ENCODE measurements at places on chromosomes 3 and 15.

DNA sequence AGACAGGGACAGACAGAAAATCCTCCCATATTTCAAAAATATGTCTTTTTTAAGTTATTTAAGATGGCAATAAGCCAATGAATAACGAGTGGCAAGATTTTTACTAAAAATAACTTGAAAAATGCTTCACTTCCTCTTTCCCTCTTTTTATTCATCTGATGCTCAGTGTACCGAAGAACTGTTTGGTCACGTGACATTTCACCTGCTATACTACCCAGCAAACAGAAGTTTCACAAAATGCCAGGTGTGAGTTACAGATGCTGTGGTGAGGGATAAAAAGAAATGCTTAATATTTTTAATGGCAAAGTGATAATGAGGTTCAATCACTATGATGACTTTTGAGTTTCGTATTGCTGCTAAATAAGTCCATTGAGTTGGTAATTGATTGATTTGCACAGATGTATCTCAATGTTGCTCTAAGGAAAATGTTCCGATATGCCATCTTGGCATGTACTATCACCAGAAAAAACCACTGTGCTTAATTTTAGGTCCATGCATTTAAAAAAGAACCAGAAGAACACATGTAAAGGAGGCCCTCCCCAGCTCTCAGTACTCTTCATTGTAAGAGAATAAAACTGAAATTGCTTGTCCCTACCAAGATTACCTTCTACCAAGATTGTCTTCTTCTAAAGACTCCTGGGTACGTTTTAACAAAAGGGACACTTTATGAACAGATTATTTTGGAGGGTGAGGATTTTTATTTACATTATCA is 26.0 kb upstream of the SEC62 start:
- DNase-seq, result no peak

- no peak for DNase-seq
These were observed 5.8 kb downstream of the TLE3 start for GRCh38 chr15:70091726-70092463.

DNA sequence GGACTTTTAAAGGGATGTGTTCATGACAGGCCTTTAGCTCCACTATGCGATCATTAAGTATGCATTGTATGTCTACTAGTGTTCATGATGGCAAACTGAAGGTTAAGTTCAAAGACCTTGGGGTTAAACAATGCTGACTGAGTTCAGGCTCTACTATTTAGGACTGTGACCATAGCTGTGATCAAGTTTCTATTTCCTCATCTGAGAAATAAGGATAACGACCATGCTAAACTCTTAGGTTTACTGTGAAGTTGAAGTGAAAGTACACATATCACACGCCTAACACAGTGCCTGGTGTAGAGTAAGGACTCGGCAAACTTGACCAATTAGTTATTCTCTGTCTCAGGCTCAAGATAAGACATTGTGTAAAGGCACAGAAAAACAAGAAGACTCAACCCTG is 243.2 kb downstream of the MBNL1 start:
- DNase-seq, result no peak

DNA sequence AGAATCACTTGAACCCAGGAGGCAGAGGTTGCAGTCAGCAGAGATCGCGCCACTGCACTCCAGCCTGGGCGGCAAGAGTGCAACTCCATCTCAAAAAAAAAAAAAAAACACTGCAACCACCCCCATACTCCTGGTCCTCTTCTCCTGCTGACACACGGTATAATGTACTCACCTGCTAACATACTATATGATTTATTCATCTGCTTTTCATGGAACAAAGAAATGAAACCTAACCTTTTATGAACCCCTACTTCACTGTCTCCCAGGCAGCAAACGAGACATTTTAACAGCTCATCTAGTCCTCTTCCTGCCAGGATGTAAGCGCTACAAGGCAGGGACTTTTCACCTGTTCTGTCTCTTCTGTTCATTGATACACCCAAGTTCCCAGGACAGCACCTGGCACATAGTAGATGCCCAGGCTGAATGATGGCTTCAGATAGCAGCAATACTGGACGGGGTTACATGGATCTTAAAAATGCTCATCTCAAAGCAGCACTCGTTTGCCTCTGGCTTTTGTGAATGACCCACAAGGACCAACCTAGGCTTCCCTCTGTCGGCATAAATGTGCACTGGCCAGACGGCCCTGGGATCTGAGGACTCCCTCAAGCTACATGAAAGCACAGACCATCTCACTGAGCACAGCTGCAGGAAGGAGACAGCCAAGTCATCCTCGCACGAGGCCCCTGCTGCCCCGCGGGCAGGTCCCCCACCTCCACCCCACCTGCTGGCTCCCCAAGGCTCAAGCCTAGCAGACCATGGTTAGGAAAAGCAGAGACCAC is 20.3 kb downstream of the XXYLT1 start:
- DNase-seq, result no peak

- DNase-seq, result no peak
These were observed 165.6 kb downstream of the GMNC start for GRCh38 chr3:190696777-190697501.

GRCh38 chr3:115961380-115961779 is 338.1 kb downstream of the GAP43 start:
- DNase-seq, result no peak

GRCh38 chr3:14262212-14262611 is 83.6 kb downstream of the LSM3 start:
- DNase-seq, result no peak

- no peak for DNase-seq
These were observed 120.9 kb downstream of the ATP10A start for GRCh38 chr15:25742041-25742730.

- DNase-seq, result no peak
These were observed 47.2 kb downstream of the SLC12A8 start for GRCh38 chr3:125165189-125165947.

DNA sequence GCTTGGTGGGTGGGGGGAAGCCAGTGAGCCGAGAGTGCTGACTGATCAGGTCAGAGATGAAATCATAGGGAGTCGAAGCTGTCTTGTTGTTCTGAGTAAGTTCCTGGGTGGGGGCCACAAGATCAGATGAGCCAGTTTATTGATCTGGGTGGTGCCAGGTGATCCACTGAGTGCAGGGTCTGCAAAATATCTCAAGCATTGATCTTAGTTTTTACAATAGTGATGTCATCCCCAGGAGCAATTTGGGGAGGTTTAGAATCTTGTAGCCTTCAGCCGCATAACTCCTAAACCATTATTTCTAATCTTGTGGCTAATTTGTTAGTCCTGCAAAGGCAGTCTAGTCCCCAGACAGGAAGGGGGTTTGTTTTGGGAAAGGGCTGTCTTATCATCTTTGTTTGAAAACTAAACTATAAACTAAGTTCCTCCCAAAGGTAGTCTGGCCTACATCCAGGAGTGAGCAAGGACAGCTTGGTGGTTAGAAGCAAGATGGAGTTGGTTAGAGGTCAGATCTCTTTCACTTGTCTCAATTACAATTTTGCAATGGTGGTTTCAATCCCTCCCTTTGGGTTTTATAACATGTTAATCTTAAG is 18.7 kb upstream of the MTMR14 start:
- DNase-seq, result no peak

GRCh38 chr3:43353923-43354670 is 67.8 kb downstream of the SNRK start:
- DNase-seq, result no peak

DNA sequence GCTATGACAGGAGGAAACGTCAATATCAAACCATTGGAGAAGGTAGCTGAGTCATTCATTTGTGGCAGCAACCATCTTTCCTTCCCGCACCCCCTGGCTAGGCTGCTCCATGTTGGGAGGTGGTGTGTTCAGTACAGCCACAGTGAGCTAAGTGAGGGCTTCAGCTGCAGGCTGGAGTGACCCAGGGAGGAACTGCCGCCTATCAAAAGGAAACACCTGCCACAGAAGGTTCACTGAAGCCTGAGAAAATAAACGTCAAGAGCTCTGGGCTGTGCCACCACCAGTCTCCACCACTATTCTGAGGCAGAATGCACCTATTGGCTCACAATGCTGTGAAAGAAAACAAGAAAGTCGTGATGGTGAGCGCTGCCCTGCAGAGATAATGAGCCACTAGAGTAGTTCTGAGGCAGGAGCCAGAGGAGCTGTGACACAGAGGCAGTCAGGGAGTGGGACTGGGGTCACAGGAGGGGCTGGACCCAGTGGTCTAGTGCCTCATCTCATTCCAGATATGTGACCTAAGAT is 34.8 kb upstream of the CD47 start:
- DNase-seq, result no peak

DNA sequence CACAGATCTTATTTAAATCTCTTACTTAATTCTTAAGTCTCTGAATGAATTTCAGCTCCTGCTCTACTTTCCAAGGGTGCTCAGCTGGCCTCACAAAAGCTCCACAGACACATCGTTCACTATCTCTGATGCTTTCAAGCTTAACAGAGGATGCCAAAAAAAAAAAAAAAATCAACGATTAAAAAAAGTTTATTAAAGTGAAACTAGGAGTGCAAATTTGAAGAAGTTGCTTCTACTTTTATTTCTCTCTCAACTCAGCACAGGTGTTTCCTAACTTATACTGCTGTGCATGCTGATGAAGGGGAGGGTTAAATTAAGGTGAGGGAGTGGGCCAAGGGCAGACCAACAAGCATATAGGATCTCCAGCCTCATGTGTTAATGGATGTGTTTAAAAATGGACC is 157.2 kb downstream of the TIGIT start:
- no peak for DNase-seq

DNA sequence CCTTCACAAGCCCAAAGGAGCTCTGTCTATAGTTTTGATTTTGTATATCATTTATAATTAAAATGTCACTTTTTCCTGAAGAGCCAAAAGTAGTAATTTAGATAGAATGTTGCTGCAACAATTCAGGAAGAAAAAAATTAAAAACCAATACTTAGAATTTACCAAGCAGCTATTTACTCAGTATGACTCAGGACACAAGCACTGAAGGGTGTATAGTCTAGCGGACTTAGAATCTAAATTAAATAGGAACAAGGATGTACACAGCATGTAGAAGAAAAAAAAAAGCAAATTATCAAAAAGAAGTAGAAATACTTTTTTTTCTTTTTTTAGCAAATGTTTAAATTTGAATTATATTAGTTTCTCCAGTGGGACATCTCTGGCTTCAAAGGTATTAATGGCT is 31.6 kb downstream of the PGBD4 start:
- no peak for DNase-seq

DNA sequence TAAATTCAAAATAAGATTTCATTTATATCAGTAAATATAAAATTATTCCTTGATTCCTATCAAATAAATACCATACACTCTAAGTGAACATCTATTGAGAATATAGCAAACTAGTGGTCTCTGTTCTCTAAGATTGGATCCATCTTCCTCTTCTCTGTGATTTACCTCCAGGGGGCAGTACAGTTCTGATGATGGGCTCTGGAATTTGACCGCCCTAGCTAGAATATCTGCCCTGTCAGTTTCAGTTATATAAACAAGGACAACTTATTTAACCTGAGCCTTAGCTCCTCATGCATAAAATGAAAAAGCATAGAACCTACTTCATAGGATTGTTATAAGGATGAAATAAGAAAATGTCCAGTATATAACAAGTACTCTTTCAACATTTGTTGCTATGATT is 171.1 kb upstream of the CCDC54 start:
- no peak for DNase-seq

- DNase-seq, result no peak
These were observed 17.0 kb downstream of the SYNM start for GRCh38 chr15:99121691-99122410.

GRCh38 chr3:156108616-156109015 is 11.8 kb upstream of the KCNAB1 start:
- DNase-seq, result no peak

DNA sequence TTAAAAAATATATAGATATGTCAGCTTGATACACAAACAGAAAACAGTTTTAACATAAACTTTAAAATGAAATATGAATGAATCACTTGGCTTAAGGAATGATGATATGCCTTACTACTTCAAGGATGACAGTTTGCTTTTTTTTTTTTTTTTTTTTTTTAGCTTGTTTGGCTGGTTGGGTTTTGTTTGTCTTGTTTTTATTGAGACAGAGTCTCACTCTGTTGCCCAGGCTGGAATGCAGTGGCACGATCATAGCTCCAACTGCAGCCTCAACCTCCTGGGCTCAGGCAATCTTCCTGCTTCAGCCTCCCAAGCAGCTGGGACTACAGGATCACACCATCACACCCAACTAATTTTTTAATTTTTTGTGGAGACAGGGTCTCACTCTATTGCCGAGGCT is 14.5 kb downstream of the LRRC2 start:
- no peak for DNase-seq

GRCh38 chr3:195717852-195718476 is 2.8 kb upstream of the MUC20 start:
- no peak for DNase-seq

- DNase-seq, result no peak
These were observed 4.4 kb downstream of the TRAK1 start for GRCh38 chr3:42095540-42095939.

GRCh38 chr3:53161450-53161819 is 426 bp downstream of the PRKCD start:
- no peak for DNase-seq

GRCh38 chr3:61983479-61983878 is 389.9 kb downstream of the FEZF2 start:
- no peak for DNase-seq

DNA sequence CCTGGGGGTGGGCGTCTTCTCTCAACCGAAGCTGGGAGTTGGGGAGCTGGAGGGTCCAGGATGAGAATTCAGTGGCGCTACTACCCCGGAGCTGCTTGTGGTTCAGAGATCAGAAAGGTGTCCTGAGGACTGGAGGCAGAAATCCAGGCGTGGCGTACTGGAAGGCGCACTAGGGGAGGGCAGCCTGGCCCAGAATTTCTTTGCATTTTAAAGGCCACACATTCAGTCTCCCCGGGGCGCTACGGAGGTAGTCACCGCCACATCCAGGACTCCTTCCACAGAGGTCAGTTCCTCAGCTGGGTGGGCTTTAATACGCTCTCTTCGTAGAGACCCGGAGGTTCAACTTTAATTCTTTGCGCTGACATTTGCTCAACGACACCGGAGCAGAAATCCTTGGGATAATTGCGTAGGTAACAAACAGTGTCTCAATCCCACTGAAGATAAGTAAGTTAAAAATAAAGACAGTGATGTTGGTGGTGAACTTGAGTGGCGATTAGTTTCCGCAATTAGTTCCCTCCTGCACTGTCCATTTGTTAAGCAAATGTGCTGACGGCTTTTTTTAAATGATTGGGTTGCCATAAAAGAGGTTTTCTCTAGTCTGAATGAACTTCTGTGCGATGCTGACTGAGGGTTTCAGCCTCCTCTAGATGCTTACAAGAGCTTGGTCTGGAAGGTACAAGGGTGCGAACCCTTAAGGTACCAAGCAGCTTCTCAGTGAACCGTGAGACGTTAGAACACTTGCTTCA is 535 bp downstream of the MCTP2 start:
- no peak for DNase-seq

GRCh38 chr3:180898572-180898971 is 13.9 kb upstream of the FXR1 start:
- no peak for DNase-seq

All from stimulated activated CD8-positive, alpha-beta memory T cell treated with anti-CD3 and anti-CD28 coated beads, Interleukin-7, amount 100 ng/mL, for 1 hour (primary cell).